ENCODE measurements at places on chromosomes 1 and 21.
A peak's percentile ranks its signal among the peaks of the same experiment; 100 is the strongest.

- H3K27me3 ChIP-seq = no peaks in the 10 kb centered on the region
- H3K27ac ChIP-seq = no peak overlapping the region
- H3K4me3 ChIP-seq = no peak overlapping the region
- DNase-seq = no peak
- H3K4me1 ChIP-seq = no peaks in the 10 kb centered on the region
Measured at GRCh38 chr1:200426196-200426595, 16.4 kb upstream of the ZNF281 start.

DNA sequence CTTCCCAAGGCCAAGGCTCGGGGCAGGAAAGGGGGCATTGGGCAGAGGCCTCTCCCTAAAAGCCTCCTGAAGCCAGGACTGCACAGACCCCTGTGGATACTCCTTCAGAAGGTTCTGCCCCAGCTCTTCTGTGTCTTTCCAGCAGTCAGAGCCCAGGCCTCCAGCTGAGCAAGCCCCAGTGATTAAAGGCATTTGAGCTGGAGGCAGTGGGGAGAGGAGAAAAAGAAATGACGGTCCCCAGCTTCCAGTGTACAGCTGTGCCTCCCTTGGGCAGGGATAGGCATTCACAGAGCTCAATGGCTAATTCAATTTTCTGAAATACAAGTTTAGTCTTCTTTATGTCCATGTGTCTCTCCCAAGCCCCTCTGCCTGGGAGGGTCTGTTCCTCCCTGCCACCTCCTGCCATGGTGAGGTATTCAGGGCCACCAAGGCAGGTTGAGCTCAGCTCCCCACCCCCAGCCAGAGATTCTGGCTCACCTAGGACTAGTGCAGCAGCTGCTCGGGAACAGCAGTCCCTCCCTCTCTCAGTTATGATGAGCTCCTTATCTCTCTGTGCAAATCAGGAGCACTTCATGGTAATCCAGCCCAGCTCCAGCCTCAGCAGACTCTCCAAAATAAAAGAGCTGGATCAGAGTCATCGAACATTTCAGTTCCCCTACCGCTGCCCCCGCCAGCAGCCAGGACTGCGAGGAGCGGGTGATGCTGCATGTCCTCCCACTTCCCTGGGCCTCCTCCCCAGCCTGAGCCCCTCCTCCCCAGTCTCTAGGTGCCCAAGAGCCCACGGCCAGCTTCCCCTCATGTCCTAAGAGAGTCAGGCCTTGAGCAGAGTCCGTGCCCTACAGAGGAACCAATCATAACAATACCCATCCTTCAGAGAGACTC, 208.4 kb upstream of the ZC3H12A start:
- H3K4me1 ChIP-seq = no peaks in the 10 kb centered on the region
- H3K4me3 ChIP-seq = no peak overlapping the region
- no peak for DNase-seq
- H3K27me3 ChIP-seq = no peaks in the 10 kb centered on the region
- no peaks in the 10 kb centered on the region for H3K36me3 ChIP-seq

DNA sequence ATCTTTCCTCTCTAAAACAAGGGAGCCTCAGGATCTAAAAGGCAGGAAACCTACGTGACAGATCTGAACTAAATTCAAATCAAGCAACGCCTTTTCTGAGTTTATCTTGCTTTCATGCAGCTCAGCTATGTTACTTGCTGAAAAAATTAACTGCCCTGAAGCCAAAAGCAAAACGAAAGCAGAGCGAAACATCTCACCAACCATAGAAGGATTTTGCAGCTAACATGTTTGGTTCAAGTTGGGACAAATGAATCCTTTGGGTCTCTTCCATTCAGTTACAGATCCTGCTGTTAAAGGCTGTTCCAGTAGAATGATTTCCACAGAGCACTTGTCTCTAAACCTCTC, 482 bp downstream of the SLC2A5 start:
- H3K4me1 ChIP-seq = no peaks in the 10 kb centered on the region
- H3K36me3 ChIP-seq = no peaks in the 10 kb centered on the region
- no peak overlapping the region for H3K4me3 ChIP-seq
- peak; percentile 59 for DNase-seq
- H3K27ac ChIP-seq = no peak overlapping the region
- H3K27me3 ChIP-seq = no peaks in the 10 kb centered on the region

DNA sequence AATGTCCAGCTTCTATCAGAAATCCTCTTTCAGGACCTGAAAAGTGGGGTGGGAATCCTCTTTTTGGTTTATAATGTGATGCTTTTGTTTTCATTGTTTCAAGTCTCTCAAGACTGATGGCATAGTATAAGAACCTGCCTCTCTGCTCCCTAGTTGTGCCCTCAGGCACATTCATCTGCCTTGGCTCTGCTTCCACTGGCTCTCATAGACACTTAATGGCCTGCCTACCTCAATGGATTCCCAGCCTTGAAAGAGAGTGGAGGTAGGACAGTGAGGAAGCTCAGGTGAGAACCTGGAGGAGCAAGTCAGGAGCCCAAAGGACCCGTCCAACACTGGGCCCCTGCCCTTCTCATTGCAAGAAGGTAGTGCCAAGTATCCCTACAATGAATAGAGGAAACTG, 4.8 kb downstream of the TTLL7 start:
- no peaks in the 10 kb centered on the region for H3K36me3 ChIP-seq
- H3K27ac ChIP-seq = no peak overlapping the region
- no peak overlapping the region for H3K4me3 ChIP-seq
- peaks cover 2% of the 10 kb centered on the region for H3K4me1 ChIP-seq
- peaks cover 9% of the 10 kb centered on the region for H3K27me3 ChIP-seq
- peak; percentile 13 for DNase-seq

DNA sequence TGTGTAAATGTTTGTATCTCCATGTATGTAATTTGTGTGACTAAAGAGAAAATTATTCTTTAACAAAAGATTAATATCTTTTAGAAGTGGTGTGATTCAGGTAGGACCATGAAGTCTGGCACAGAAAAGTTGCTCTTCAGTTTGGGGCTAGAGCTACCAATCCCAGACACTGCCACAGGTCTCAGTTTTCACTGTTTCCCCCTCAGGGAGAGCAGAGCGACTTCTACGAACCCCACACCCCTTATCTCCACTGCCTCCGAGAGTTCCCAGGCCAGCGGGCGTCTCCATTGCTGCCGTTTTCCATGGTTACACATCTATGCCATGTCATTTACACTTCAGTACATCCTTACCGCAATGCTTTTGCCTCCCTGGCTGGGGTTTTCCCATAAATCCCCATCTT, 93.0 kb upstream of the SMYD2 start:
- peaks cover 7% of the 10 kb centered on the region for H3K27me3 ChIP-seq
- no peaks in the 10 kb centered on the region for H3K36me3 ChIP-seq
- no peak for DNase-seq

GRCh38 chr1:76666499-76666898, 200.8 kb upstream of the ST6GALNAC5 start:
- no peak overlapping the region for H3K27ac ChIP-seq
- H3K4me3 ChIP-seq = no peak overlapping the region
- H3K36me3 ChIP-seq = no peaks in the 10 kb centered on the region
- H3K4me1 ChIP-seq = no peaks in the 10 kb centered on the region
- no peak for DNase-seq

DNA sequence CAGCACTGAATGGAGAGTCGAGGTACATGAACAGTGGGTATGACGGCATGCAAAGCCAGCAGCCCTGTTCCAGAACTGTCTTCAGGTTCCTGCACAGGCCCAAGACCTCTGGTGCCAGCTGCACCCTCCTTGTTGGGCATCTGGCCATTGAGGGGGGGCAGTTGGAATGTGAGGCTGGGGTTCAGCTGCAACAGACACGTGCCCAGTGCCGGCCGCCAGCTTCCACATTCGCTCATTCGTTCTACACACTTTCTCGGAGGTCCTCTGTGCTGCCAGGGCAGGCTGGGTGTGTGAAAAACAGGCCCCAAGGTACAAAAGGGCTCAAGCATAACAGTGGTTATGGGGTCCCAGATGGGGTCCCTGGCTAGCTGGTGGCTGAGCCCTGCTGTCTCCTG, 37.9 kb upstream of the SLC19A1 start:
- DNase-seq = no peak
- H3K27ac ChIP-seq = no peak overlapping the region
- no peaks in the 10 kb centered on the region for H3K36me3 ChIP-seq

GRCh38 chr1:49630156-49630555, 393.6 kb downstream of the AGBL4 start:
- H3K27me3 ChIP-seq = no peaks in the 10 kb centered on the region
- no peaks in the 10 kb centered on the region for H3K36me3 ChIP-seq
- no peak overlapping the region for H3K4me3 ChIP-seq
- H3K27ac ChIP-seq = no peak overlapping the region
- no peak for DNase-seq

DNA sequence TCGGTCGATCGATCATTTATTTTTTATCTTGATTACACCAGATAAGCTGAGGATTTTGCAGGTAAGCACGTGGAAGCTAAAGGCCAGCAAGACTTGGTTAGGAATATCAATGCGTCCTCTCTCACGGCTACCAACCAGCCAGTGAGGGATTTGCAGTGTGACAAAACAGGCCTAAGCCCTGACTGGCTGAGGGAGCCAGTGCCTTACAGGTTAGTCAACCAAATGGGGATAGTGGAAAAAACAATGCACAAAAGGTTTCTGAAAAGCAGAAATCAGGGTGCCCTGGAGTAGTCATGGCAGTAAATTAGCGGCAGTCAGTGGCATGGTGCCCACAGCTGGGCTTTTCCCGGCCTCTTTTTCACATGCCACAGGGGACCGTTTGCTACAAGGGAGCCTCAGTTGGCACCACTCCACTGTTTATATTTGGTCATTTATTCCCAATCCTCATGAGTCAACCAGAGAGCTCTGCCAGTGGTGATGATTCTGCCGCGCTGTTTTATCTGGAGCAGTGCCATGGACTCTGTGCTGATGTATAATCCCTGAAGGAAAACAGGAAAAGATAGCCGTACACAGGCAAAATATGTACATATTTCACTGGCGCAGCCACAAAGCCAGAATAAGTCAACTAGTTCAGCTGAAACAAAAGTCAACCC, 167.6 kb downstream of the RHOU start:
- no peak overlapping the region for H3K27ac ChIP-seq
- DNase-seq = no peak
- no peaks in the 10 kb centered on the region for H3K36me3 ChIP-seq
- H3K4me1 ChIP-seq = peaks cover 22% of the 10 kb centered on the region
- no peak overlapping the region for H3K4me3 ChIP-seq

DNA sequence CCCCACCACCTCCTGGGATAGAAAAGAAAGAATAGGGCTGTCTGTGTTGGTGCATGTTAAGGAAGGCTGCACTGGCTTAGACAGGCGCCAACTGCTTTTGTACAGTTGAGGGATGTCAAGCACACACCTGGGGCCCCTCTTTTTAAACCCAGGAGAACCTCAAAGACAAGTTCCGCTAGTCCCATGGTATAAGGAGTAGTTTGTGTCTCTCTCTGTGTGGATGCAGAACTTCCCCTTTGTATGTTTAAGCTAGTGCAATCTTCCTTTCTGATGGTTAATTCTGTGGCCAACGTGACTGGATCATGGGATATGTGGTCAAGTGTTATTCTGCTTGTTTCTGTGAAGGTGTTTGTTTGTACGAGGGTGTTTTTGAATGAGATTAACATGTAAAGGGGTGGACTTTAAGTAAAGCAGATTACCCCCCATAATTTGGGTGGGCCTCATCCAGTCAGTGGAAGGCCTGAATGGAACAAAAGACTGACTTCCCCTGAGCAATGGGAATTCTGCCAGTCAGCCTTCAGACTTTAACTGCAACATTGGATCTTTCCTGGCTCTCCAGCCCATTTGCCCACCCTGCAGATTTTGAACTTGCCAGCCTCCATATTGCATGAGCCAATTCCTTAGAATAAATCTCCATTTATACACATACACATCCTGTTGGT, 9.5 kb upstream of the DUSP10 start:
- no peaks in the 10 kb centered on the region for H3K27me3 ChIP-seq
- peak; percentile 12 for DNase-seq
- H3K36me3 ChIP-seq = no peaks in the 10 kb centered on the region

DNA sequence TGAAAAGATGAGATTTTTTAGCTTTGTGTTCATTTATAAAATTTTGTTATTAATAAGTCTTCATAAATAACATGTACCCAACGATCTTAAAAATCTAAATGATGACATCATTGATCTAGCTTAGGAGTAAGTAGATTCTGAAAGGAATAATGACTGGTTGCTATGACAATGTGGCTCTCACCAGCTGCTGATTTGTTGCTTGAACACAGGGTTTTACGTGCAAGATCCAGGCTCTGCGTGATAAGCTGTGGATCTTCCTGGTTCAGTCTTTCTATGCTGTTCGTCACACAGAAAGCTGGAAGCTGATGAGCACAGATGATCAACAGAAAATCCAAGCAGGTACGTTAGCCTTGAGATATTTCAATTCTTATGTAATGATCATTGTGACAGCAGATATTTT, 49.1 kb upstream of the C1orf146 start:
- H3K27ac ChIP-seq = no peak overlapping the region
- H3K4me1 ChIP-seq = no peaks in the 10 kb centered on the region
- H3K4me3 ChIP-seq = no peak overlapping the region
- no peaks in the 10 kb centered on the region for H3K36me3 ChIP-seq
- no peaks in the 10 kb centered on the region for H3K27me3 ChIP-seq

GRCh38 chr1:60129911-60130310, 56.3 kb upstream of the C1orf87 start:
- DNase-seq = no peak
- no peak overlapping the region for H3K4me3 ChIP-seq
- H3K36me3 ChIP-seq = no peaks in the 10 kb centered on the region
- H3K27ac ChIP-seq = no peak overlapping the region
- no peaks in the 10 kb centered on the region for H3K4me1 ChIP-seq
- no peaks in the 10 kb centered on the region for H3K27me3 ChIP-seq

- DNase-seq = no peak
- no peaks in the 10 kb centered on the region for H3K4me1 ChIP-seq
- H3K27me3 ChIP-seq = no peaks in the 10 kb centered on the region
- H3K27ac ChIP-seq = no peak overlapping the region
- no peaks in the 10 kb centered on the region for H3K36me3 ChIP-seq
- H3K4me3 ChIP-seq = no peak overlapping the region
Measured at GRCh38 chr1:209516771-209517680, 66.5 kb upstream of the CAMK1G start.

- no peak overlapping the region for H3K27ac ChIP-seq
- no peaks in the 10 kb centered on the region for H3K36me3 ChIP-seq
- no peak for DNase-seq
- H3K27me3 ChIP-seq = no peaks in the 10 kb centered on the region
Measured at GRCh38 chr1:102580806-102581205, 527.5 kb downstream of the COL11A1 start.

- H3K27ac ChIP-seq = no peak overlapping the region
- no peaks in the 10 kb centered on the region for H3K4me1 ChIP-seq
- no peak overlapping the region for H3K4me3 ChIP-seq
- no peaks in the 10 kb centered on the region for H3K36me3 ChIP-seq
- no peaks in the 10 kb centered on the region for H3K27me3 ChIP-seq
Measured at GRCh38 chr1:30684881-30685795, 38.2 kb downstream of the MATN1 start.

DNA sequence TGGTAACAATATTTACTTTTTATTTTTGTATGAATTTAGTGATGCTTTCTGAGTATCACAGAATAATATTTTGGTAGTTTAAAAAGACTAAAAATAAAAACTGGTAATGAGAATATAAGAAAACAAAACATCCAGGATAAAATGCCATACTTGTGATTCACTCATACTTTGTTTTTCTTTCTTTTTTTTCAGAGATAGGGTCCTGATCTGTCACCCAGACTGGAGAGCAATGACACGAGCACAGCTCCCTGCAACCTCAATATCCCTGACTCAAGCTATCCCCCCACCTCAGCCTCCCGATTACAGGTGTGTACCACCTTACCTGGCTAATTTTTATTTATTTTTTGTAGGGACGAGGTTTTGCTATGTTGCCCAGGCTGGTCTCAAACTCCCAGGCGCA, 64.2 kb upstream of the ADAM30 start:
- H3K27ac ChIP-seq = no peak overlapping the region
- H3K4me3 ChIP-seq = no peak overlapping the region
- H3K36me3 ChIP-seq = peaks cover 15% of the 10 kb centered on the region

GRCh38 chr1:3529099-3529729, 74.7 kb downstream of the ARHGEF16 start:
- H3K27ac ChIP-seq = no peak overlapping the region
- H3K36me3 ChIP-seq = no peaks in the 10 kb centered on the region
- H3K4me1 ChIP-seq = peaks cover 16% of the 10 kb centered on the region
- no peak for DNase-seq
- H3K27me3 ChIP-seq = no peaks in the 10 kb centered on the region
